ENCODE measurements at places on chromosomes 4 and X.

- DNase-seq, result no peak
Measured at GRCh38 chrX:1106478-1107210, 105.8 kb downstream of the CRLF2 start.

DNA sequence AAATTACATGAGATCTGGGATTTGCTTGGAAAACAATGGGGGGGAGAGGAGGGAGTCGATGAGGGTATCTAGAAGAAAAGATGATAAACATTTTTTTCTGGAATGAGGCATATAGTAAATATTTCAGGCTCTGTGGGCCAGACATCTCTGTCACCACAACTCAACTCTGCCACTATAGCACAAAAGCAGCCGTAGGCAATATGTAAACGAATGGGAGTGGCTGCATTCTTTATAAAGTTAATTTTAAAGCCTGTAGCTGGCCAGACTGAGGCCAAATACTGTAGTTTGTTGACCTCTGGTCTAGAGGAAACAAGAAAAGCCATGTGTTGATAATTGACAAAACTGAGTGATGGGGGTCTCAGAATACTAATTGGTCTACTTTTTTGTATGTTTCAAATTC lies 14.1 kb upstream of the TCEANC start:
- no peak for DNase-seq

- no peak for DNase-seq
Measured at GRCh38 chrX:80765220-80765625, 44.5 kb downstream of the BRWD3 start.

- no peak for DNase-seq
Measured at GRCh38 chr4:187910741-187911140, 84.8 kb upstream of the ZFP42 start.

DNA sequence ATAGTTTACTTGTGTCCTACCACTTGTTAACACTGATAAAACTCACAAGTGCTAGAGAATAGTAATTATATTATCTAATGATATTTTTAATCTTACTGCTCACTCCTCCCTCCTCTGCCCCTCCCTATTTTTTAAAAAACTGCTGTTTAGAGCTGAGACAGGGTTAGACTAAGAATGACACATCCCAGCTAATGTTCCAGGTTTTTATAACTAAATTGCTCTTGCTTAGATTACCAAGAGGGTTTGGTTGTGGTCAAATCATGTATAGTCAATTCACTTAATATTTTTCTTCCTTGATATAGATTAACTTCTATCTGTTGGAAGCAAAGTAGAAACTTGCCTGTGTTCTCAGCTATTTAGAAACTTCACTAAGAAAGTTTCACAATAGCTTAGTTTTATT lies 60.2 kb downstream of the ATOH1 start:
- DNase-seq, result no peak

GRCh38 chr4:18734405-18734804 lies 712.9 kb upstream of the LCORL start:
- no peak for DNase-seq

GRCh38 chrX:151974336-151975227 lies at the start of gene GABRE:
TSS of gene GABRE (minus strand) at chrX:151974676. CDS start at chrX:151974625, 51 bp downstream.
- no peak for DNase-seq

GRCh38 chr4:85610450-85610849 lies 135.5 kb downstream of the ARHGAP24 start:
- DNase-seq, result no peak

GRCh38 chr4:56653461-56654237 lies 27.4 kb downstream of the HOPX start:
- no peak for DNase-seq

DNA sequence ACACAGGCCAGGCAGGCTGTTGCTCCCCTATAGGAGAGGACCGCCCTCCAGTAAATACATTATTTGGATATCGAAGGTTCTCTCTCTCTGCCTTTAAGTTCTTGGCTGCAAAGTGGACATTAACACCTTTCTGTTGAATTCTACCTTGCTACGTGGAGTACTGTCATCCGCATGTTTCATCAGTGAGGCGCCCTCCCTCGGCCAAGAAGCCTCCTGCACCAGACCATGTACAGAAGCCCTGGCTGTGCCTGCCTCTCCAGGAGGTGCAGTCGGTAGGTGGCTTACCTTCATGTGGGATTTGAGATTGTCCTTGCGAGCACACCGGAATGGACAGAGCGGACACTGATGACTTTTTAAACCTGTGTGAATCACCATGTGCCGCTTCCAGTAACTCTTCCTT lies 46.7 kb downstream of the ZNF827 start:
- DNase-seq, result no peak

DNA sequence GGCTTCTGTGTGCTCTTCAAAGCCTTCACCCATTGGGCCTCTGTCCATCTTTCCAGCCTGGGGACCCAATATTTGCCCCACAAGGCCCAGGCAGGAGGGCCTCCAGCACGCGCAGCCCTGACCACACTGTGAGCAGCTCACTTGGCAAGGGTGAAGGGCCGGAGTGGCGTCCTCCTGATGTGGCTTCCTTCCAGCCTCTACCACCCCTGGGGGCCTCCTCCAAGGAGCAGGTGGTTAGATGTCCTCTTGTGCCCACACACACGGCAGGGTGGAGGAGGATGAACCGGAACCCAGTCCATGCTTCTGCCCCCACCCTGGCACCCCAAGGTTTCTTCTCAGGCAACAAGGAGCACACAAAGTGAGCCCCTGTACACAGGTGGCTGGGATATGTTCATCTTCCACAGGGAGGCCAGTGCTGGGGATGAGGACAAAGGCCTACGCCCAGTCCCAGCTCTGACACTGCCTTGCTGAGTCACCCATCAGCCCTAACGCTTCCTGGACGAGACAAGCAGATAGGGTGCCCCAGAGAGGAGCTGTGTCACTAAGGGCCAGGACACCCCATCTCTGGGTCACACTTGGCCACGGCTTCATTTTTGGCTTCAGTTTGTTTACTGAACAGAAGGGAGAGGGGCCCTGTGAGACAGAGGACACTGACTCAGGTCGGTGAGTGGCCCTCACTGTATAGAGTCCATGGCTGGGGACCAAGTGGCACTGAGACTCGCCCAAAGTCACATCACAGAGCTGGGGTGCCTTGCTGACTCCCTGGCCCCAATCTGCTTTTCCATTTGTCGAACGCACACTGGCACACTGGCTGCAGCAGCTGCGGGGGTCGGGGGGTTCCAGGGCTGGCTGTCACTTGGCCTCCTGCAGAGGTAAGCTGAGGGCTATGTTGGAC lies 1.9 kb downstream of the UBL4A start:
- no peak for DNase-seq

DNA sequence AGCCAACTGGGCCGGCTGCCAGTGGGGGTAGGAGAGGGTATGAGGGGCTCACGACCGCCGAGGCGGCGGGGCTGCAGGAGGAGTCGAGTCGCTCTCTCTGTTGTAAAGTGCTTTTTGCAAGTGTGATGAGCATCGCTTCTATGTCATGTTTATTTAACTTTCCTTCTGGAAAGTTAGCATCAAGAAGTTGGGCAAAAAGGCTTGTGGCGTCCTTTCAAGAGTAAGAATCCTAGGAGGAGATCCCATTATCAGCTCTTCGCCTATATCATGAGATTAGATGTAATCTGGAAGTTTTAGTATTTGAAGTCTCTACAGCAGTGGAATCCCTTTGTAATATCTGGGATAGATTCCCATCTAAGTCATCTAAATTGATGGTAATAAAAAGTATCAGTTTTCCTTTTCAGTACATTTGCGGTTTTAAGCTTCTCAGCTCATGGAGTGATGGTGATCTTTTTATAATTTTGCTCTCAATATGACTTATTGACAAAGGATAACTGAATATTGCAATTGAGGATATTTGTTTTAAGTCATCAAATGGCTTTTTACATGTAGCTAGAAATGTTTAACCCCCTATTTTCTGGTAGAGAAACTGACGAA lies 1.7 kb downstream of the GALNT7 start:
- no peak for DNase-seq

DNA sequence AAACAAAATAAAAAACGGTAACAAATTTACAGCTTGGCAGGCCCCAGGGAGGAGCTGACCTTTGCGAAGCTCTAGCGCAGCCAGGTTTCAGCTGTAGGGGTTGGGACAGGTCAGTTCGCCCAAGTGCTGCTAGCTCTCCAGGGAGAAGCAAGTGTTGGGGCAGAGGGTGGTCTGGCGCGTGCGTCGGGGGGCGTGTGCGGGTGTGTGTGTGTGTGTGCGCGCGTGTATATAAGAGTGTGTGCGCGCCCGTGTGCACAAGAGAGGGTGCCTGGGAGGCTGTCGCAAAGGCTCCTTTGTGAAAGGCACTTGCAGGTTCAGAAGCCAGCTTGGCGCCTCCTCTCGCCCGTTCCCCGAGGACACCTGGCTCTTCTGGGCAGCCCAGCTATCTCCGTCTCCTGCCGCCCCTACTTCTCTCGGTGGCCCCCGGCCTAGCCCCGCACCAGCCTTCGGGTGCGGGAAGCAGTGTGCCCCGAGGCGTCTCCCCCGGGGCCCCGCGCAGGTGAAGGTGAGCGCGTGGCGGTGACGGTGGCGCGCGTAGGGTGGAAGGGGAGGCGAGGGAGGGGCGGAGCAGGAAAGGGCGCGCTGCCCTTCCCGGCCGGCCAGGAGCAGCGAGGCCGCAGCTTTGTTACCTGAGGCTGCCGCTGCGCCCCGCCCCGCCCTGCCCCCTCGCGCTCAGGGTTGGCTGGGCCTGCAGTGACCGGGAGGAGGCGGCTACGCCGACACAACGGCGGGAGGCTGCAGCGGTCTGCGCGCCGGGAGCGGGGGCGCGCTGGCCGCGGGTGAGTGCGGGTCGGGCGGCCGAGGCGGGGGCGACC lies at the start of gene FHDC1:
FHDC1 (plus strand) TSS at position 693 of the 815 bp plus-strand sequence. CDS start 6,735 bp downstream, outside the sequence.
- DNase-seq, result peak; percentile 41

DNA sequence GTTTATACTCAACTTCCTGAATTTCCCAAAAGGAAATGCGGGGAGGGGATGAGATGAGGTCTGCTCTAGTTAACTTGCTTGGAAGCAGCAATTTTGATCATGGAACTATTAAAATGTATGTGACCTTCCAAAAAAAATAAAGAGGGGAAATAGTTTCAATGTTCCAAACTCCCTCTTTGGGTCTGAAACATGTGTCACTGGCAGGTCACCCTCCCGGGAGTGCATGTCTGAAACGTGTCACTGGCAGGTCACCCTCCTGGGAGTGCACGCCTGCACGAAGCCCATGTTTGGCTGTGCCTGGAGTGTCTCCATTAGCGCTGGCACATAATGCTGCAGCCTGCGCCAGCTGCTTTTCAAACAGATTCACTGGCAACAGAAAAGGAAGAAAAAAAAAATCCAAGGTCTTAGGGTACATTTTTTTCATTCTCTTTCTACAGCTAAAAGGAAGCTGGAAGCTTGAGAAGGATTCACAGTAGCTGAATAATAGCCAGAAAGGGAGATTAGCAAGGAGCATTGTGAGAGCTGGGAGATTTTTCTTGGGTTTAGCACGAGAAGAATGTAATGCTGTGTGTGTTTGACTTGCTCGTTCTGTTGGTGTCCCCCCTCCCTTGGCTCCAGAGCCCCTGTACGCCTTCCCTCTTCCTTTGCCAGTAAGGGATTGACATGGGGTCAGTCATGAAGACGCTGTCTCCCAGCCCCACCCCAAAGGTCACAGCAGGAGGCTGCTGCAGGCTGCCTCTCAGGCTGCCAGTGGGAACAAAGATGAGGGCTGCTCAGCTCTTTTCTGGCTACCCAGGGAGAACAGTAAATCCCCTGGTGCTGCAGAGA lies 39.2 kb upstream of the TLR3 start:
- peak; percentile 4 for DNase-seq

GRCh38 chr4:65943076-65943475 lies 272.8 kb upstream of the EPHA5 start:
- DNase-seq, result no peak

GRCh38 chrX:6311540-6311939 lies 82.9 kb upstream of the NLGN4X start:
- no peak for DNase-seq

GRCh38 chr4:153243468-153243867 lies 39.2 kb downstream of the TRIM2 start:
- no peak for DNase-seq

DNA sequence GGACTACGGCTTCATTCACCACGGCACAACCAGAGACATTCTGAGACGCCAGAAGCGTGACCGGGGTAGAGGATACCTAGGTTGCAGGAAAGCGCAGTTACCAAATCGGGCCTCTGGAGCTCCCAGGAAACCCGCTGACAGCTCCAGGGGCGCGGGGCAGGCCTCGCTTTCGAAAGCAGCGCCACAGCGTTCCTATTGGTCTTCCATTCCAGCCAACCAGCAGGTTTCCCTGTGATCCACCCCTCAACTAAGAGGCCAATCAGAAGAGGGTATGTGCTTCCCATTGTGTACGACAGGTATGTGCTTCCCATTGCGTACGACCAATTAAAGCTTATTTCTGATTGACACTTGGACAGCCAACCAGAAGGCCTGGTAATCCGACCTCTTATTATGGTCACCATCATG lies 14.9 kb downstream of the SNX12 start:
- DNase-seq, result no peak

DNA sequence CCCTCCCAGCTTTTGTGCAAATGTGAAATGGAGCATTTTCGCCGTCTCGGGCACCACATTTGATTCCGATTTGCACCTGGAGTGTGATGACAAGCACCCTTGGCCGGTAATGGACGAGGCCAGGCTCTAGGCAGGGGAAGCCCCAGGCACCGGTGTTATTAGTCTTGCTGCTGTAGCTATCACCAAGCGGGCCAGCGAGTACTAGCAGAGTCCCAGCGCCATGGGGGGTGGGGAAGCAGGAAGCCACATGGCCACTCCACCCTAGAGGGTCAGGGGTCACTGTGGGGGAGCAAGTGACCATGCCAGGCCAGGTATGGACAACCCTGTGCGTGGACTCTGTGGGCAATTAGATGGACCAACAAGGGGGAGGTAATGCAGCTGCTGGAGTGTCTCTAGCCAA lies 88.8 kb downstream of the CPZ start:
- no peak for DNase-seq

GRCh38 chr4:114636192-114636935 lies 37.8 kb downstream of the UGT8 start:
- no peak for DNase-seq

DNA sequence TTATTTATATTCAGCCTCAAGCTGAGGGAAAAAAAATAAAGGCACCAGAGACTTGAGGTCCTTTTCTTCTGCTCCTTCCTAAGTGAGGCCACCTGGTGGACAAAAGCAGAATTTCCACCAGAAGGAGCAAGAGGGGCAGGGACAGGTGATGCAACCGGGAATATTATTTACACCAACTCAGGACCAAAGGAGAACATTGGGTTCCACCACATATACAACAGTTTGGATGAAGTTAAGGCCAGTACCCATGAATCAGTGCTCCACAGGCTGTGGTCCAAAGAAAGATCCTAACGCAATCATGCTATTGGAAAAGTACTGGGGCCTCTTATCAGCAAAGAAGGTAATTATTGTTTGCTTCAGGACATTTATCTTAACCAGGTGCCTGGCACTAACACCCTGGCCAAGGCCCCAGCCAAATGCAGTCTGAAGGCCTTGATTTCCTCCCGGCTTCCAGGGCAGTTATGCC lies 57.4 kb downstream of the TSC22D3 start:
- DNase-seq, result peak; percentile 5

DNA sequence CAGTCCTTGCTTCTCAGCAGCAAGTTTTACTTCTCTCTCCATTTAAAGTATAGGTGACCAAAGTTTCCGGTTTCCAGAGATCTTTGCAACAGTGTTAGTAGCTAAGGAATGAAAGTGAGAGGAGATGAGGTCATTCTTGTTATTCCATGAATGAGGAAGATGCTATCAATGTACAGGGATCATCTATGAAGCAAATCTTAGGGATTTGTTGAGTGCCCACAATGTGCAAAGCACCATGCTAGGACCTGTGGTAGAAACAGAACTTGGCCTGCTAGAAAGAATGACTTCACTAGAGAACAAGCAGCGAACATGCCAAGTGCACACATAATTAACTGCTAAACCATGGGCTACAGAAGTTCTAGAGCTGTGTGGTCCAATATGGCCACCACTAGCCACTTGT lies 112.5 kb downstream of the MID1 start:
- DNase-seq, result no peak

GRCh38 chr4:102817613-102818268 lies 9.6 kb downstream of the UBE2D3 start:
- no peak for DNase-seq

Data from NCI-H187 (cell line).